ENCODE measurements at places on chromosomes 13 and 19.

- peak; percentile 51 for DNase-seq
Observed at GRCh38 chr19:48868114-48868886, at the start of gene PLEKHA4. Gene PLEKHA4, minus strand, starts transcription at chr19:48868617. Its CDS starts 997 bp downstream, at chr19:48867620.

DNA sequence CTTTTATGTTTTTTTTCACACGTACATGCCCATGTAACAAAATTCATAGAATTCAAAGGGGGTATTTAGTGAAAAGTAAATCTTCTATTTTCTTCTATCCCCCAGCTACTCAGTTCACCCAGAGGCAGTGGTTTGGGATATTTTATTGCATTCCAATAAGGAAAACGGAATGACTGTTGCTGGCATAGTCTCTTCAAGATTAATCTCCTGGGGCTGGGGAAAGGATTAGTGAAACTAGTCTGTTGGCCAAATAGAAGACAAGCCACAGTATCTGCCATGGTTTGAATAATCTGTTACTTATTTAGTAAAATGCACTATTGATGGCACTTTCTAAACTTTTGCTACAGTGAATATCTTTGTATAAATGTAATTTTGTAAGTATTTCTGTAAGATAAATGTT is 122.0 kb downstream of the NDFIP2 start:
- DNase-seq = no peak

DNA sequence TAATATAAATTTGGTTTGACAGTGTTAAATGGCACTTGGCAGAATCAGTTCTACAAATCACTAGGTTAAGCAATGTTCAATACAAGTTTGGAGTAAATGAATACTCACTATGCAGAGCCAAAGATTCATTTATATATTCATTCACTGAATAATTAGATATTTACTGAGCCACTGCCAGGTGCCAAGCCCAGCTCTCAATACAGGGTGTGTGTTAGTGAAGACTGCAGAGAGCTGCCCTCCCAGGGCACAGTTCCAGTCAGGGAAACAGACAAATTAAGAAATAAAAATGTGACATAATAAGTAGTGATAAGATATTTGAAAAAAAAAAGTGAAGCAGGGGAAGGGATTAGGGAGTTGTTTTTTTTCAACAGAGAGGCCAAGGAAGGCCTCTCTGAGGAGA is 411.7 kb downstream of the KCNRG start:
- DNase-seq = no peak

DNA sequence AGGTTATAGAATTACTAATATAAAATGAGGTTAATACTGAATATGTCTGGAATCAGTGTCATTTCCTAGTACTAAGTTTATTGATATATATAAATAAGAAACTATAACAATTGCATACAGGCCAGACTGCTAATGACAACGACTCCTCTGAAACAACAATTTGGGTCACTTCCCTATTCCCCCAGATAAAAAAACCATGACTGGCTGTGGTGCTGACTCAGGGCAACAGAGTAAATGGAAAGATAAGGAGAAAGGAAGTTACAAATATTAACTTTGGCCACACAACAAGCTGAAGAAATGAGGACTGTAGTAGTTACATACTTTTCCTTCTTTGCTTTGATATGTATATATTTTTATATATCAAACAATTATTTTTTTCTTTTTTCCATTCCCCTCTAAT is 263.7 kb upstream of the PCDH9 start:
- DNase-seq = no peak

DNA sequence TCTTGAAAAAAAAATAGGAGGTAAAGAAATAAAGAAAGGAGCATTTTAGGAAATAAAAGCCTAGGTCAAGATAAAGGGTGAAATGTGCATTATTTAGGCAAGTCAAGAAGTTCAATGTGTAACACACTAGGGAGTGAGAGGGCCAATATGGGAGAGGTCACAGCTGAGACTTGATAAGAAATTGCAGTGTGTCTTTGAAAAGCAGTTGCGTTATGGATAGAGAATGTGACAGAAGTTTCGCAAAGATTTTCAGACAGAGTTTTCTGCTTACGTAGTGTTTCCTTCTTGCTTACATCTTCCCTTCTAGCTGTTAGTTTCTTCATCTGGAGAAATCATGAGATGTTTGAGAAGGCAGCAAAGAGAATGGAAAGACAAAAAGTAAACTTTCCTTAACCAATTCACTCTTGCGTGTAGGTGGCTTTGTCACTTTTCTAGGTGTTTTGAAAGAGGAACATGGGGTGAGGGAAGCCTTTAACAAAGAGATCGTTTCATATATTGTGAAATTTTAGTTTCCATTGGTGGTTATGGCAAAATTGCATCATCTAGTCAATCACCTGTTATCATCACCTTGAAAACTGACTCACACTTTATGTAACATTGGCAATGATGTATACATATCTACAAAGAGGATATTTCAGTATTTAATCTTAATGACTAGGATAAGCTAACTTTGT is 975.5 kb downstream of the OLFM4 start:
- no peak for DNase-seq

DNA sequence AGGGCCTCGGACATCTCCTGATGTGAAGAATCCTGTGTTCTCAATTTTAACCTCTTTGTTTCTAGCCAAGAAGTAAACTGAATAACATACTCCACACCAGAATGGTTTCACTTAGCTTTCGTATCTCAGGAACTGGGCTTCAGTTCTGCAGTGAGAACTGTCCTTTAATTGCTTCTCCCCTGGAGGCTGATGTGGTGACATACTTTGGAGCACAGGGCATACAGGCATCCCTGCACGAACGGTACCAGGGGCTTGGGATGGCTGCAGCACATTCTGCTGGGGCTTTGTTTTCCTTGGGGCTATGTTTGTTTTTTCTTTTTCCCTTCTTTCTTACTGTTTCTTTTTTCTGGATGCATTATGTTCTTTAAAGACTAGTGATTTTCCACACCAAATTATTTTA is 230.5 kb downstream of the TM9SF2 start:
- DNase-seq = no peak

DNA sequence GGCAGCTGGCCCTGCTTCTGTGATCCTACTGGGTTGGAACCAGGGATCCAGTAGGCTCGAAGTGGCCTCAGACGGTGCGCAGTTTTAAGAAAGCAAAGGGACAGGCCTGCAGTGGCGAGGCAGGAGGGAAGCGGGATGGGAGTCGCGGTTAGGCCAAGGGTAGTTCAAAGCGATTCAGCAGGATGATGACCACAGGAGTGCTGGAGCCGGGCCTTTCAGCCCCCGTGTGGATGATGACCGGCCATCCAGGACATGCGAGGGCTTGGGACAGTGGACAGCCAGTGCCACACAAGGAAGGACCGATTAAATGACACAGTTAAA is 854 bp downstream of the RNASEH2B start:
- DNase-seq = peak; percentile 44

- DNase-seq = no peak
Observed at GRCh38 chr13:43294412-43294811, 271.0 kb downstream of the DNAJC15 start.

- no peak for DNase-seq
Observed at GRCh38 chr13:40270726-40271125, 395.7 kb downstream of the FOXO1 start.

DNA sequence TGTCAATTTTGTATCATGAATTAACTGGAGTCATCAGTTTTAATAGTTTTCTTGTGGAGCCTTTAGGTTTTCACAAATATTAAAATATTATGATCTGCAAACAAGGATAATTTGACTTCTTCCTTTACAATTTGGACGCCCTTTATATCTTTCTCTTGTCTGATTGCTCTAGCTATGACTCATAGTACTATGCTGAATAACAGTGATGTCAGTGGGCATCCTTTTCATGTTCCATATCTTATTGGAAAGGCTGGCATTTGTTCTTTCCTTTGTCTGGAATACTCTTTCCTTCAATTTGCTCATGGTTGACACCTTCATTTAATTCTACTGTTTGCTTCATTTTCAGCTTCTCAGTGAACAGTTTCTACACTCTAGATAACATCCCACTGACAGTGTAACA is 1129.3 kb downstream of the SLITRK5 start:
- DNase-seq = no peak

DNA sequence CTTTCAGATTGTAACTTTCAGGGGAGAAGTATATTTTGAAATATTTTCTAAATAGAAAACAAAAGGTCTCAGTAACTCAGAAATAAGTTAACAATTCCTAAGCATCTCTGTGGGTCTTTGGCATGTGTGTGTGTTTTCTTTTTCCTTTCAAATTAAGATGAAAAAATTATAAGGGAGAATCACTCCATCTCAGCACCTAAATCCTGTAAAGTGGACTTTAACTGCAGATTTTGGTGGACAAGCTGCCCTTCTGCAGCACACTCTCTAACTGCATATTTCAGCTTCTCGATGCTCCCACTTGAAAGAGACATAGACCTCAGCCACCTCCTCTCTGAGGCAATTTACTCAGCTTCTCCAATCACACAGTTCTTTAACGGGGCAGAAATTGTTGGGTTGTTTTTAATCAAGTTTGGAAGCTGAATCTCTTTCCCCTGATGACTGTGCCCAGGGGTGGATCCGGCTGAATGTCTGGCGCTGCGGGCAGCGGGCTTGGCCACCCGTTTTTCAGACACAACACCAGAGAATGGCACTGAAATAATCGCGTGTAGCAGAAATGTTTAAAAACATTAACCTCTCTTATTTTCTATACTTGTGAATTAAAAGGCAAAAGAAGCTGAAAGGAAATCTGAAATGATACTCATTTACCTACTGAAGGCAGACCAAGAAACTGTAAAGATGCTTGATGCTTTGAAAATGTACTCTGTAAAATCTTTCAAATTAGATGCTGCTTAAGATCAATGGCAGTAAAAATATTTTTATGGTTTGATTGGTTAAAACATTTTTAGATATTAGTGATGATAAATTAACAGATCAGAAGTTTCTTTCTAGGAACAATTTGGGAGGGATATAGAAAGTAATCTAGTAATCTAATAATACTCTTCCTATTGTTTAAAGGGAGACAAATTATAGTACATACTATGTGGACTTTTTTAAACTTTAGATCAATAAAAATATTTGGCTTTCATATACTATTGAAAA is 12.4 kb downstream of the ZIC2 start:
- DNase-seq = no peak

GRCh38 chr19:34574704-34575103 is 93.1 kb downstream of the WTIP start:
- DNase-seq = no peak

DNA sequence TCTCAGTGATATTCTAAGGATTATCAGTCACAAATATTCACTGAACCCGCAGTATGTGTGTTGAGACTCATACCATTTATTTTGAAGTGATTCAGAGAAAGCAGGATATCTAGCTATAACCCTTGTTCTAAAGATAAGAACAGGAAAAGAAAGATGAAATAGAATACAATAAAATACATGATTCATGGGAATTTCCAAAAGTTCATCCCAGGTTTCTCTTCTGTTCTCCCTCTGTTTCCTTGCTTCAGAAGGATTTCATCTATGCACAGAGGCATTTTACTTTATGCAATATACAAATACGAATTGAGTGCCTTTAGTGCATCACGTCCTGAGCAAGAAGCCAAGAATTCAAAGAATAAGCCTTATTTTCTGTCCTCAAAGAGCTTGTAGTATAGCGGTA is 274.4 kb upstream of the GPC6 start:
- DNase-seq = no peak

DNA sequence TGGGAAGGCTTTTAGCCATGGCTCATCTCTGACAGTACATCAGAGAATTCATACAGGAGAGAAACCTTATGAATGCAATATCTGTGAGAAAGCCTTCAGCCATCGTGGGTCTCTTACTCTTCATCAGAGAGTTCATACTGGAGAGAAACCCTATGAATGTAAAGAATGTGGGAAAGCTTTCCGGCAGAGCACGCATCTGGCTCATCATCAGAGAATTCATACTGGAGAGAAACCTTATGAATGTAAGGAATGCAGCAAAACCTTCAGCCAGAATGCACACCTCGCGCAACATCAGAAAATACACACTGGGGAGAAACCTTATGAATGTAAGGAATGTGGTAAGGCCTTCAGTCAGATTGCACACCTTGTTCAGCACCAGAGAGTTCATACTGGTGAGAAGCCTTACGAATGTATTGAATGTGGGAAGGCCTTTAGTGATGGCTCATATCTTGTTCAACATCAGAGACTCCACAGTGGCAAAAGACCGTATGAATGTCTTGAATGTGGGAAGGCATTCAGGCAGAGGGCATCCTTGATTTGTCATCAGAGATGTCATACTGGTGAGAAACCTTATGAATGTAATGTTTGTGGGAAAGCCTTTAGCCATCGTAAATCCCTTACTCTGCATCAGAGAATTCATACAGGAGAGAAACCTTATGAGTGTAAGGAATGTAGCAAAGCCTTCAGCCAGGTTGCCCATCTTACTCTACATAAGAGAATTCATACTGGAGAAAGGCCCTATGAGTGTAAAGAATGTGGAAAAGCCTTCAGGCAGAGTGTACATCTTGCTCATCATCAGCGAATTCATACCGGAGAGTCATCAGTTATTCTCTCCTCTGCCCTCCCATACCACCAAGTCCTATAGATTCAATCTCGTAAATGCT is 10.7 kb downstream of the ZNF470 start:
- DNase-seq = no peak

DNA sequence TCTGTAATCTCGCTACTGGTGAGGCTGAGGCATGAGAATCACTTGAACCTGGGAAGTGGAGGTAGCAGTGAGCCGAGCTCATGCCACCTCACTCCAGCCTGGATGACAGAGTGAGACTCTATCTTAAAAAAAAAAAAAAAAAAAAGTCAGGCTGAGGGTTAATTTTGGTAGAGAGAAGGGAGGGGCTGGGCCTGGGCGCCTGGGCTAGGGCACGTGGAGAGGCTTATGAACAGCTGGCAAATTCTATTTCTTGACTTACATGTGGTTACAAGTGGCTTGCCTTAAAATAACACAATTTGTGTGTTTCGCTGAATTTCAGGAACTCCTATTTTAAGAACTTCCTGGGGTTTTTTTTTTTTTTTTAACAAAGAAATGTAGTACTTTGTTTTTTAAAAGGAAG is 47.6 kb upstream of the MAP3K10 start:
- no peak for DNase-seq

DNA sequence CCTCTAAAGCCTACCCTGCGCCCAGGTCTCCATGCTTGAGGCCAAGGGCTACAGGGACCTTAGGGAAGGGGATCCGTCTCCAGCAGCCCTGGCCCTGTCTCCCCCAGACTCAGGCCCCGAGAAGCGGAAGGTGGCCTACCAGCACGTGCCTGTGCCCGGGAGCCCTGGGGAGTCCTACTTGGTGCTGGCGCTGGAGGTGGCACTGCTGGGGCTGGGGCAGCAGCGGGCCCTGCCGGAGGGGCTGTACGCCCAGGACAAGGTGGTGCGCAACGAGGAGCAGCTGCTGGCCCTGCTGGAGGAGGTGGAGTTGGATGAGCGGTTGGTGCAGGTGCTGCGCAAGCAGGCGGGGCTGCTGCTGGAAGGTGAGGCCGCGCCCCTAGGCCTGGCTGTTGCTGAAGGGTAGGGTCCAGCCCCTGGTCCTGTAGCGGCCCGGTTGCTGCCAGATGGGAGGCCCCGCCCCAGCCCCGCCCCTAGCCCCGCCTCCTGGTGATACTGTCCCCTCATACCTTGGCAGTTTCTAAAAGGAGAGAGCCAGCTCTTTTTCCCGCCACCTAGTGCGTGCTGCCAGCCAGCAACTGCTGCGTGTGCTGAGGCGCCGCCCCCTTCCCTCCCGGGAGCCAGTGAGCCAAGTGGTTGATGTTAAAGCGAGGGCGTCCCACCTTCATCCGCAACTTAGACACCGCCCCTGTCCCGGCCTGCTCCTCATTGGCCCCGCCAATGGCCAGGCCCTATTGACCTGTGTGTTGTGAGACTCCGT is 22.6 kb downstream of the ZSWIM4 start:
- DNase-seq = no peak
